ENCODE measurements at places on chromosomes 4 and X.

GRCh38 chrX:150573106-150573505, 4.7 kb downstream of the MTM1 start:
- DNase-seq, result no peak

GRCh38 chr4:30839583-30840520, 119.7 kb downstream of the PCDH7 start:
- no peak for DNase-seq

DNA sequence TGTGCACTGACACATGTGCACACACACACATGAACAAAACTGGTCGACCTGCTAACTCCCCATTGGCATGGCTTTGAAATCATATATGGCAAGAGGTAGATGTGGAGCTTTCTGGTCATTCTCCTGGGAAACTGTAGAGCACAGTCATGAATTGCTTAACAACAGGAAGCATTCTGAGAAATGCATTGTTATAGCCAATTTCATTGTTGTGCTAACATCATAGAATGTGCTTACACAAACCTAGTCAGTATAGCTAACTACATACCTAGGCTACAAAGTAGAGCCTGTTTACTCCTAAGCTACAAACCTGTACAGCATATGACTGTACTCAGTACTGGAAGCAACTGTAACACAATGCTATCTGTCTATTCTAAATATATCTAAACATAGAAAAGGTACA, 134.2 kb upstream of the SH3RF1 start:
- no peak for DNase-seq

- DNase-seq, result no peak
Observed at GRCh38 chr4:47337893-47338292, 125.6 kb downstream of the COMMD8 start.

DNA sequence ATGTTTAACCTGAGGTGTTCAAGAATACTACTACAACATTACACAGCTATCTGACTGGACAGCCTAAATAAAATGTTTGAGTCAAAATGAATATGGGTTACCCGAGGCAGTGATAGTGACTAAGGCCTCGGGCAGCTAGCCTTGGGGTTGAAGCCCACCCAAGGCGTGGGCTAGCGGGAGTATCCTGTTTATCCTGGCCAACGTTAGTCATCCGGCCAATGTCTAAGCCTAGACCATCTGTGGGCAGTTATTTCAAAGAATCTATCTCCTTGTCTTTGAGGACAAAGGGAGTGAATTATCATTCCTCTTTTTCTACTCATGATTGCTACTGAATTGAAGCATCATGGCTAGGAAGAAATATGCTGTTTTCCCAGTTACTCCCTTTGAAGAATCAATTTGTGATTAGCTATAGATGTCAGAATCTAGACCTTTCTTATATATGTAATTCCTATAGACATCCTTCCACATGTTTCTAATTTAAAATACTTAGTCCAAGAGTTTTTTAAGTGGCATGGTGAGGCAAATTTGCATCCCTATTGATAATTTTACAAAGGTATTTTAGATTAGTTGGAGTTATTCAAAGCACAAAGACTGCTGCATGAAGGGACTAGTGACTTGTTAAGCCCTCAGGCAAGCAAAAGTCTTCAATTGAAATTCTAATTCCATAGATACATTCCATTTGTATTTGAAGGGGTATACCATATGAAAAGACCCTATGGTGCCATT, 6.0 kb upstream of the PDGFC start:
- no peak for DNase-seq

- DNase-seq, result no peak
Observed at GRCh38 chr4:140504261-140504660, 6.2 kb upstream of the MGAT4D start.

- no peak for DNase-seq
Observed at GRCh38 chrX:131985526-131986049, 37.5 kb upstream of the STK26 start.

- DNase-seq, result no peak
Observed at GRCh38 chrX:112058255-112058654, 24.3 kb downstream of the TRPC5 start.

DNA sequence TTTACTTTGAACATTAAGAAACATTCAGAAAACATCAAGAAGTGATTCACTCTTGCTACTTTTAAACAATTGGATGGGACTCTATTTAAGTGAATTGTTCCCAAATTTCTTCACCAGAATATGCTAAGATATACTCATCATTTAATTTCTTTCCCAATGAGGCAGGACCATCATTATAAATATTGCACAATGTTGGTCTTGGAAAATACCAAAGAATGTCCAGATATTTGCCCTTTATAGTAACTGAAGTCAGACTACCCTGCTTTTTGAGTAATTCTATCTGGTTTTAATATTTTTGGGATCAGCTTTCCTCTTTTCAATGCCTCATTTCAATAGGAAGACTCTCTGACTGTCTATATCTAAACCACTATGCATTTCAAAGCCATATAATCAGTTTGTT, 129.4 kb upstream of the TENM3 start:
- DNase-seq, result no peak

- peak; percentile 56 for DNase-seq
Observed at GRCh38 chrX:124232523-124233201, 99.8 kb upstream of the TEX13D start.

- no peak for DNase-seq
Observed at GRCh38 chr4:7191546-7192251, 639 bp upstream of the SORCS2 start.

GRCh38 chr4:169438057-169438480, 167.3 kb upstream of the SH3RF1 start:
- DNase-seq, result no peak

GRCh38 chr4:35250331-35250730, 994.0 kb downstream of the ARAP2 start:
- no peak for DNase-seq

DNA sequence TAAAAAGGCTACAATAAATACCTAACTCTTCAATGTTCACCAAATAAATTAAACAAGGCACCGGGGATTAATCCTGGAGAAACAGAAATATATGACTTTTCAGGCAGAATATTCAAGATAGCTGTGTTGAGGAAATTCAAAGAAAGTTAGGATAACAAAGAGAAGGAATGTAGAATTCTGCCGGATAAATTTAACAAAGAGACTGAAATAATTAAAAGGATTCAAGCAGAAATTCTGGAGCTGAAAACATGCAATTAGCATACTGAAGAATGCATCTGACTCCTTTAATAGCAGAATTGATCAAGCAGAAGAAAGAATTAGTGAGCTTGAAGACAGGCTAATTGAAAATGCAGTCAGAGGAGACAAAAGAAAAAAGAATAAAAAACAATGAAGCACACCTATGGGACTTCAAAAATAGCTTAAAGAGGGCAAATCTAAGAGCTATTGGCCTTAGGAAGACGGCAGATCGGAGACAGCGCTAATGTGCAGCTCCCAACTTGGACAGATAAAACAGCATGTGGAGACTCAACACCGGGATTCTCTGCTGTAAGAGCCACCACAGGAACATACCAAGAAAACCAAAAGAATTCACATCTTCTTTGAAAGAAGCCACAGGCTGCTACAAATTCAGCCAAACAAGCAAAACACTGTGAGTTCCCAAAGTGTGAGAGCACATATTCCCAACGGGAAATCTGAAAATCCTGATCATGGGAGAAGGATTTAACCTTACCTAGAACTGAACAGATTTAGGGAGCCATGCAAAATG, 1290.9 kb downstream of the PCDH18 start:
- no peak for DNase-seq

GRCh38 chrX:153687121-153688039, at the start of gene SLC6A8:
Gene SLC6A8 (plus strand): TSS chrX:153687926. CDS start chrX:153688575, 649 bp downstream.
- DNase-seq, result peak; percentile 33

DNA sequence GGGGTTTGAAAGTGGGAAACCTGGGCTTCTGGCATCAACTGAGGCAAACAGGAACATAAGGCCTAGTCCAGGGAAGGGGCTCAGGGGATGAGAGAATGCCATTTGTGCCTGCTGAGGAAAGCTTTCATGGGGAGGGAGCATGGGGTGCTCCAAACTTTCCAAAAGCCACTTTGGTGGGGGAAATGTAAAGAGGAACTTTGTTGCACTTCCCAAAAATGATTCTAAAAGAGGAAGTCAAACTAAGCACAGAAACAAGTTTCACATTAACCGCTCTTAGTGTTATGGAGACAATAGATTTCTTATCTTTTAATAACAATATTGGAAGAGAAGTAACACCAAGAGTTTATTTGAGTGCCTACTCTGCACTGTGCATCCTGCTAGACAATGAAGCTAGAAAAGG, 32.3 kb downstream of the GAB3 start:
- no peak for DNase-seq

DNA sequence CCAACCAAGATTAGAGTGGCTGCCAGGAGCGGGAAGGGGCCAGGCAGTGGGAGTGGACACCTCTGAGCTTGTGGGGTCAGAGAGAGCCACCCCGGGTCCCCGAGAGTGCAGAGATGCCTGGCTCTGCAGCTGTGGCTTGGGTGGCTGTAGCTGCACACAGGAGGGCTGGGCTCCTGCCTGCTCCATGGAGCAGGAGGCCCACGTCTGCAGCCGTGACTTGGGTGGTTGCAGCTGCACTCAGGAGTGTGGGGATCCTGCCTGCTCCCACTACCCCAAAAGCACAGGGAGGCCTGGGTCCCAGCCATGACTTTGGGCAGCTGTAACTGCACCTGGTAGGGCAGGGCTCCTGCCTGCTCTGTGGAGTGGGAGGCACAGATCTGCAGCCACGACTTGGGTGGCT, 28.7 kb upstream of the DIPK2B start:
- no peak for DNase-seq

- DNase-seq, result no peak
Observed at GRCh38 chr4:74499986-74500781, 55.2 kb downstream of the AREG start.

DNA sequence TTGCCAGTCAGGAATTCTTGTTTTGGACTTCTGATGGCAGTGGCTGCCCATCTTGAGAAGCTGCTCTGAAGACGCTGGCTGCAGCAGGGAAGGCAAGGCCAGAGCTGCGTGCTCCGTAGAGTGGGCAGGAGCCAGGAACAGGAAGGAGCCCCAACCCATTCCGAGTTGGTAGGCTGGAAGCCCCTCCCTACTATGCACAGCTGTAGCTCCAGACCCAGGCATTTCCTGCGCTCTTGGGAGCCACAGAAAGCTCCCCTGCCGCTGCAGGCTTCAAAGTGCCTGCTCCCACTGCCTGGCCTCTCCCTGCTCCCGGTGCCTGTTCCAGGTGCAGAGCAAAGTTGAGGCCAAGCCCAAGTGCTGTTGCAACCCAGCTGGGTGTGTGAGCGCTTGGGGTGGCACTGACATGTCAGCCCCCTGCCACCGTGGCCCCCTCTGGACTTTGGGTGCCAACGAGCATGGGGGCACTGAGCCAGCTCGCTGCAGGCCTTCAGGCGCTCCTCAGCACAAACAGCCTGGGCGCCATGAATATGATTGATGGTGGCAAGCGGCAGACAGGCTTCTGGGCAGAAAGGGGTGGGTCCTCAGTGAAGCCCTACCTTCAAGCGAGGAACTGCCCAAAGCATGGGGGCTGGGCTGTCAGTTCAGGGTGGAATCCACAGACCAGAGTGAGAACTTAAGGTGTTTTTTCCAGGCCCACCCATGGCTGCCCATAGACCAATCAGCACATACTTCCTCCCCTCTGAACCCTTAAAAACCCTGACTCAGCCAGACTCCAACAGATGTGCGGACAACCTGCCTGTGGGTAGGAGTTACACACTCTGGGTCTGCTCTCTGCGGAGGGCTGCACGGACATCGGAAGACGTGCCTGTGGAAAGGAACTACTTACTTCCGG, 677.2 kb upstream of the INTU start:
- no peak for DNase-seq

- no peak for DNase-seq
Observed at GRCh38 chr4:99379571-99379970, 27.0 kb upstream of the ADH1C start.

DNA sequence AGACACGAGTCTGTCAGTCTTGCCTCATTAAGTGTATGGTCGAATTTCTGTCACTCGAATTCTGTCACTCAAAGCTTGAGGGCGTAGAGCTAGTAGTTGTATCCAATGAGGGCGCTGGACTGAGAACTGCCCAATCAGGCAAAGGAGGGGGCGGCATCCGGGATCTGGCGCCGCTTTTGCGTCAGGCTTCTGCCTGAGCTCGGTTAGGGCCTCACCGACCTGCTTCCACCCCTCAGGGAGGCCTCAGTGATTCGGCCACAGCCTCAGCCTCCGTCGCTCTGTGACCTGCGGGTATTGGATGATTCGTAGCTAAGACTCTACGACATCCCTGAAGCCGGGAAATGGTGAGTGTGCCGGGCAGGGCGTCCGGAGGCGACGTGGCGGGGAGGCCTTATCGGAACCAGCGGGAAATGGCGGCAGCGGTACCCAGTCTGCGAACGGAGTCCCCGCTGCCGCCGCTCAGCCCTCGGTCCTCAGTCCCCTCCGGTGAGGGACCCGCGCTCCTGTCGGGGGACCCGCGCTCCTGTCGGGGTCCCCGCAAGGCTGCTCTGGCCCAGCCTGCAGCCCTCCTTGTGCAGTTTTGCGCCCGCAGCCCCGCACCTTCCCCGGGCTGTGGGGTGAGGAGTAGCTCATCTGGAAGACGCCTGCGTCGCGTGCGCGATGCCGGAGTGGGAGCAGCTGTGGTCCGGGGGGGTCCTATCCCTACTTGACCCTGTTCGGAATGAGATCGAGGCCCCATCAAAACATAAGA, 88.3 kb downstream of the ZNF718 start:
- DNase-seq, result no peak

GRCh38 chrX:101370888-101371504, 15.0 kb downstream of the BTK start:
- DNase-seq, result peak; percentile 21

GRCh38 chrX:63754860-63755579, 30.0 kb downstream of the ARHGEF9 start:
- DNase-seq, result peak; percentile 89

GRCh38 chrX:49171752-49172279, at the start of gene PLP2:
Gene PLP2 (plus strand): TSS chrX:49171898. CDS start chrX:49172001, 103 bp downstream.
- DNase-seq, result peak; percentile 42

- no peak for DNase-seq
Observed at GRCh38 chrX:109831326-109831985, 98.4 kb upstream of the ACSL4 start.

- no peak for DNase-seq
Observed at GRCh38 chr4:10354746-10355145, 102.5 kb downstream of the ZNF518B start.

GRCh38 chr4:113614414-113614813, 147.1 kb downstream of the CAMK2D start:
- DNase-seq, result no peak

DNA sequence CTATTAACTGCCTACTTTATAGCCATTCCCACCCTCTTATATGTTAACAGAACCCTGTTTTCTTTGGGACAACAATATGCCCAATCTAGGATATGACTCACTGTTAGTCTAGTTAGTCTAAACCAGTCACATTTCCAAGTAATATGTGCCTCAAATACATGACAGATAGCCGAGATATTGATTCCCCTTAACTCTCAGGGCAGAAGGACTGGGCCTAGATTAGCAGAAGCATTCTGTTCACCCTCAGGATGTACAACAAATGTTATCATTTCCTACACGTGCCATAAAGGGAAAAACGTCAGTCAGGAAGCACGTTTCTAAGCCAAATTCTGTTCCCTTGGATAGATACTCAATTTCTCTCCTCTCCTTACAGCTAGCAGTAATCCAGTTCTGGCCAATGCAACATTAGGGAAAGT, 114.1 kb downstream of the SLC10A7 start:
- DNase-seq, result no peak

- DNase-seq, result no peak
Observed at GRCh38 chrX:471281-471680, 84.6 kb upstream of the PPP2R3B start.
